T-cell (primary cell): ENCODE measurements at places on chromosomes 6 and 20. TPM values are rescaled to one million over a fixed set of nuclear protein-coding genes. Genes with fewer than 3 reads are reported as not detected.

DNA sequence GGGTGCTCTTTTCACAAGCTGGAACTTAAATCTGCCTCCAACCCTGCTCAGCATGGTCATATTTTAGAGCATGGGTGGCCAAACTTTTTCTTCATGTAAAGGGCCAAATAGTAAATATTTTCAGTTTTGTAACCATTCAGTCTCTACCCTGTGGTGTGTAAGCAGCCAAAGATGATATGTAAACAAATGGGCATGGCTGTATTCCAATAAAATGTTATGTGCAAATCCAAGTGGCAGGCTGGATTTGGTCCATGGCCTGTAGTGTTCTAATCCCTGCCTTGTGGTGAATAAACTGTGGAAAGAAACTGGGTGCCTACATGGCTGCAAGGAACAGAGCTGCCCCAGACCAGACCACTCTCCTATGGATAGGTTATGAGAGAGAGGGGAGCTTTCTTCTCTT lies 32.7 kb downstream of the OGFRL1 start:
- H3K27ac ChIP-seq: no peak overlapping the region
- no peaks in the 10 kb centered on the region for H3K36me3 ChIP-seq
- H3K27me3 ChIP-seq: peaks cover 3% of the 10 kb centered on the region
- H3K4me1 ChIP-seq: no peaks in the 10 kb centered on the region
- no peak for DNase-seq
- H3K4me3 ChIP-seq: no peak overlapping the region

DNA sequence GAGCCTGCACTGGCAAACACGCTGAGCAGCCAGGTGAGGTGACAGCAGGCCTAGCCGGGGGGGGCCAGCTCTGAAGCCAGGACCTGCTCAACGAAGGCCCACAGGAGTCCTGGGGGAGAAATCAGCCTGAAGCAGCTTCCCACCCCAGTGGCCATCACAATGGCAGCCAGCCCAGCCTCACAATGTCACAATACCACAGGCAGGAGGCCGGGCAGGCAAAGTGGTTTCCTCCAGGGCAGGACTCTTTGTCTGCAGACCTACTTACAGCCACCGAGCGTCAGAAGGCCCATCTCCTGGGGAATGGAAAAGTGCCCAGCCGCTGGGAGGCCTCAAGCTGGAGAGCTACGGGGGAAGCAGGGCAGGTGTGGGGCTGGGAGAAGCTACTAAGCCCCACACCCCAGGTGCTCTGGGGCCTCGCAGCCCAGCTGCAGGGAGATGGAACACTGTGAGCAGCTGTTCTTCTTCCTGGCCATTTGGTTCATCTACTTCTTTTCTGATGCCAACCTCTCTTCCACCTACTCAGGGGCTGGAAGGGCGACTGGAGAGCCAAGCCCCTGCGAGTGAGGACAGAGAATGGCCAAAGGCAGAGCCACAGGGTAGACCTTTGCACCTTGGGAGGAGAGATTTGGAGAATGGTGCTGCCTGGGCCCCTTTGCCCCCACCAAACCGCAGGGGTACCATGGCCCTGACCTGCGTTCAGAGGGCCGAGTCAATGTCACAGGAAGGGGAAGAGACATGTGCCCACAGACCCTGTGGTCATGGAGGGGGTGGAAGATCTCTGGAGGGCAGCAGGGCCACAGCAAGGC lies 22.3 kb upstream of the AVP start:
- no peaks in the 10 kb centered on the region for H3K27me3 ChIP-seq
- no peak for DNase-seq
- peaks cover 3% of the 10 kb centered on the region for H3K4me1 ChIP-seq

- no peaks in the 10 kb centered on the region for H3K36me3 ChIP-seq
- H3K4me3 ChIP-seq: no peak overlapping the region
- no peak overlapping the region for H3K27ac ChIP-seq
Observed at GRCh38 chr6:10194816-10195672, 219.8 kb downstream of the TFAP2A start.

- H3K36me3 ChIP-seq: no peaks in the 10 kb centered on the region
- DNase-seq: no peak
- no peak overlapping the region for H3K27ac ChIP-seq
- H3K27me3 ChIP-seq: no peaks in the 10 kb centered on the region
- H3K4me1 ChIP-seq: peaks cover 6% of the 10 kb centered on the region
Observed at GRCh38 chr6:144314003-144314485, 28.9 kb downstream of the UTRN start.

- H3K4me1 ChIP-seq: no peaks in the 10 kb centered on the region
- H3K36me3 ChIP-seq: no peaks in the 10 kb centered on the region
- DNase-seq: no peak
- H3K4me3 ChIP-seq: no peak overlapping the region
Observed at GRCh38 chr6:9455864-9456658, 958.8 kb downstream of the TFAP2A start.

DNA sequence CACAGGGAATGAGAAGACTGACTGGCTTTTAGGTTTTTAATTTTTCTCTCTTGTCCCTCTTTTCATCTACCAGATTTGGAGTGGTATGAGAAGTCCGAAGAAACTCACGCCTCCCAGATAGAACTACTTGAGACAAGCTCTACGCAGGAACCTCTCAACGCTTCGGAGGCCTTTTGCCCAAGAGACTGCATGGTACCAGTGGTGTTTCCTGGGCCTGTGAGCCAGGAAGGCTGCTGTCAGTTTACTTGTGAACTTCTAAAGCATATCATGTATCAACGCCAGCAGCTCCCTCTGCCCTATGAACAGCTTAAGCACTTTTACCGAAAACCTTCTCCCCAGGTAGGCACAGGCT lies 644 bp downstream of the MAD2L1BP start:
- DNase-seq: no peak
- peak overlapping the region; percentile 74 for H3K27ac ChIP-seq
- H3K27me3 ChIP-seq: no peaks in the 10 kb centered on the region
- peaks cover 7% of the 10 kb centered on the region for H3K36me3 ChIP-seq

DNA sequence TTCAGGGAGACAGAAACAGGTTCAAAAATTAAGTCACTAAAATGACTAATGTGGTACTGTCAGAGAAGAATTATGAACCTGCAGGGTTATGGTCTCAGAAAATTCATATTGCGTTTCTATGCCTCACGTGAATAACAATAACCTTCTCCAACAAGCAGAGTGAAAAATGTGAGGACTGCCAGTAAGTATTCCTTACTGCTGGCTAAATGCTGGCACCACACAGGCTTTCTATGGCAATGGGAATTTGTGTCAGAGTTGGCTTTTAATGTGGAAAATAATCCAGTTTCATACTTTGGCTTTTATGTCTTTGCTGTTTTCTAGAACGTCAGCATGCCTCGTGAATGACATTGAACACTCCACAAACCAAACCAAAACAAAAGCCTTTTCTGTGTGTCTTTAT lies 656.0 kb downstream of the KIF16B start:
- no peaks in the 10 kb centered on the region for H3K36me3 ChIP-seq
- no peaks in the 10 kb centered on the region for H3K27me3 ChIP-seq
- DNase-seq: no peak
- no peaks in the 10 kb centered on the region for H3K4me1 ChIP-seq
- H3K27ac ChIP-seq: no peak overlapping the region
- no peak overlapping the region for H3K4me3 ChIP-seq

DNA sequence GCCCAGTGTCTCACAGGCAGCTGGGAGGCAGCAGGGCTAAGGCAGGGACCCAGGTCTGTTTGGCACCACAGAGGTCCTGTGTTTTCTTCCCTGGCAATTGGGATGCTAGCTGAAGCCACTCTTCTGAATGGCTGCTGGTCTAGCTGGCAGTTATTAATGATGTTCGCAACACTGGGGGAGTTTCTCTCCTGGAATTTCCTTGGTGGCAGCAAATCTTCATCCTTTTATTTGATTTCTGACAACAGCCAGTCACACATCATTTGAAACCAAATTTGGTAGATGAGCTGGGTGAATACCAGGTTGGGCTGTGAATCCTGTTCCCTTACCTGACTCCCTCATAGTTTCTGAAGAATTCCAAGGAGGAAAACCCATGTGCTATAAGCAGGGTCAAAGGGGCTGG lies 40.8 kb upstream of the SLC4A11 start:
- peaks cover 19% of the 10 kb centered on the region for H3K36me3 ChIP-seq
- H3K27ac ChIP-seq: no peak overlapping the region
- DNase-seq: no peak
- no peaks in the 10 kb centered on the region for H3K27me3 ChIP-seq
- H3K4me1 ChIP-seq: no peaks in the 10 kb centered on the region

DNA sequence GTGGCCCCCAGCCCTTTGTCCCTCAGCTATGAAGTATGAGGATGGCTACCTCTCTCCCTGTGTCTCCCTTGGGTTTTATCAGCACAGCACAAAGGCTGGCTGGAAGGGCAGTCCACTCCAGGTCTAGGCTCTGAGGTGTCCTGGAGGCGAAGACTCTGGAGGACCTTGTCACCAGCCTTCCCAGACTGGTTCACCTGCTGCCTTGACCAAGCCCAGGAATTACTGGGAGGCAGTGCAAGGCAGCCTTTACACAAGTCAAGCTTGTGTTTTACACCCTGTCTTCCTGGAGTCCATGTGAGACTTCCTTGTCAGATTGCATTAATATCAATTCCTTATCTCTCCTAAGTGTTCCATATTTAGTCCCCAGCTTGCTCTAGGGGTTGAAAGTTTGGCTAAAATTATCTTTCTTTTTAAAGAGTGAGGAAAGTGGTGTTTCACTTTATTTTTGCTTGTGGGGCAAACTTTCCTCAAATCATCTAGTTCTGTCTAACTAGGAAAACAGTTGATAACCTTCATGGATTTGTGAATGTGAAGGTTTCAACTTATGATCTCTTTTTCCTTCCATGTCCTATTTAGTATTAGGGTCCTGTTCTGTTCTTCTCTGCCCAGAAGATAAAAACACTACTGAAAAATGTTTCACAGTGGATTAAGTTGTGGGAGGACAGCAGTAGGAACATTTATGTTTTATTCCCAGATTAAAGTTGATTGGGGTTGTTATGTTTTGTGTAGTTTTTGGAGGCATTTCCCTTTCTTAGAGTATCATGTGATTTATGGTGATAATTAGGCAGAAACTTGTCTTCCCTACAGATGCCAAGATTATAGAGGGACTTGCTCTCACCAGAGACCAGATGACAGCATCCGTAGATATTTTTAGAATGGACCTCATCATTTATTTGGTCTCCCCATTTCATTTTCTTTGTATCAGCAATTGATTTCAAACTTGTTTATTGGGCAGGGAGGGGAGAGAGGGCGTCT lies 114.8 kb downstream of the FOXO3 start:
- no peak for DNase-seq
- H3K27ac ChIP-seq: no peak overlapping the region
- H3K4me3 ChIP-seq: no peak overlapping the region
- H3K4me1 ChIP-seq: peaks cover 8% of the 10 kb centered on the region

- no peak overlapping the region for H3K4me3 ChIP-seq
- no peak for DNase-seq
- H3K36me3 ChIP-seq: no peaks in the 10 kb centered on the region
- H3K27me3 ChIP-seq: no peaks in the 10 kb centered on the region
- H3K4me1 ChIP-seq: no peaks in the 10 kb centered on the region
Observed at GRCh38 chr6:120871416-120872261, 462.6 kb downstream of the TBC1D32 start.

DNA sequence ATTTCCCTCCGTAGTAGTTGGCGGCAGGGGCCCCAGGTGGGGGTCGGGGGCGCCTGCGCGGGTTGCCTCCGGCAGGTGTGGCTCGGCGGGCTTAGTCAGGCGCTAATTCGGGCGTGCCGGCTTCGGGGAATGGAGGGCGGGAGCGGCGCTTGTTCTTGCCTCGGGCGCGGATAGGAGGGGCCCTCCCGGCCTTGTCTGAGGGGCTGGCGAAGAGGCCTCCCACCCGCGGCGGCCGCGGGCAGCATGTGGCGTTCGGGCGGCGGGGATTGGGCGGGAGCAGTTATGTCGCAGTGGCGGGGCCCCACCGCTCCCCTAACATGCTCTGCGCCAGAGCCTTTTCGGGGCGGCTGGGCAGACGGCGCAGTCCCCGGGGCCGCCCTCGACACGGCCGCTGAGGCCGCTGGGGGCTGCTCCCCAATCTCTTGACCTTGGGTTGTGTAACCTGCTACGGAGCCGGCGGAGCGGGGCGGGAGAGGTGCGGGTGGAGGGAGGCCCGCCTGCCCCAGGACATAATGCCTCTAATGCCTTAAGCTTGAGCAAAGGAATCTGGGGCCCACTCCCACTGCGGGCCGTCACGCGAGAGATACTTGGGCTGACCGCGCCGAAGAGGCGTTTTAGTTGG lies 1.1 kb downstream of the AMD1 start:
- H3K4me1 ChIP-seq: peaks cover 40% of the 10 kb centered on the region
- H3K36me3 ChIP-seq: no peaks in the 10 kb centered on the region

- no peak overlapping the region for H3K27ac ChIP-seq
- H3K27me3 ChIP-seq: no peaks in the 10 kb centered on the region
- no peaks in the 10 kb centered on the region for H3K4me1 ChIP-seq
Observed at GRCh38 chr6:9566096-9566495, 848.8 kb downstream of the TFAP2A start.

GRCh38 chr6:143241111-143241510 lies 180.4 kb downstream of the AIG1 start:
- no peaks in the 10 kb centered on the region for H3K4me1 ChIP-seq
- DNase-seq: no peak
- no peak overlapping the region for H3K27ac ChIP-seq
- H3K27me3 ChIP-seq: no peaks in the 10 kb centered on the region
- H3K4me3 ChIP-seq: no peak overlapping the region

DNA sequence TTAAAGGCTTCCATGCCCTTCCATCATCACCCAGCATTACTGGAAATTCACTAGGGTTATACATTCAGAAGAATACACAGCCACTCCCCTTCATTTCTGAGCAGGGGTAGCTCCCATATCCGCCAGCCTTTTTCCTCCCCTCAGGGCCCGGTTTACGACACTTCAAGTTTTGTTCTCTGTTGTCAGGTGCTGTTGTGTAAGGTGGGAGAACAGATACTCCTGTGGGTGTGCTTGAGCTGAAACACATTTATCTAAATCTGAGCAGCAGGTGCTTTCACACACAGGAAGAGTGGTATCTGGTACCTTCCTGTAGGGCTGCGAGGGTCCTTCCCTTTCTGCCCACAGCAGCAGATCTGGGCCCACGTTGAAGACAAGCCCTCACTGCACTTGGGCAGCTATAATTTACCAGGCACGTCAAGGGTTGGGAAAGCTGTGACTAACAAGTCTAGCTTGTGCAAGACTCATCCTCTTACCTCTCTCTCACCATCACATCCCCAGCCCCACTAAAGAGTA lies 215.8 kb upstream of the RREB1 start:
- no peaks in the 10 kb centered on the region for H3K27me3 ChIP-seq
- H3K4me3 ChIP-seq: no peak overlapping the region
- no peak for DNase-seq
- no peak overlapping the region for H3K27ac ChIP-seq

GRCh38 chr6:135861189-135861588 lies 9.7 kb downstream of the PDE7B start:
- H3K4me1 ChIP-seq: no peaks in the 10 kb centered on the region
- H3K4me3 ChIP-seq: no peak overlapping the region
- no peak overlapping the region for H3K27ac ChIP-seq
- no peak for DNase-seq

Gene RNF144B
- 4.3 TPM for total RNA-seq

Gene PI16
- total RNA-seq: 9.5 TPM

Gene LPA
- total RNA-seq: not detected

Gene AVP
- total RNA-seq: not detected

Gene ARID1B
- 103 TPM for total RNA-seq

Gene BANF2
- not detected for total RNA-seq

Gene DLGAP4
- total RNA-seq: 54.4 TPM

Gene CCN5
- not detected for total RNA-seq

Gene NUP43
- 50.2 TPM for total RNA-seq

Gene GSTA3
- total RNA-seq: not detected

Gene HDGFL1
- not detected for total RNA-seq

Gene ADAM33
- not detected for total RNA-seq
